ENCODE measurements at places on chromosomes 4 and X.

DNA sequence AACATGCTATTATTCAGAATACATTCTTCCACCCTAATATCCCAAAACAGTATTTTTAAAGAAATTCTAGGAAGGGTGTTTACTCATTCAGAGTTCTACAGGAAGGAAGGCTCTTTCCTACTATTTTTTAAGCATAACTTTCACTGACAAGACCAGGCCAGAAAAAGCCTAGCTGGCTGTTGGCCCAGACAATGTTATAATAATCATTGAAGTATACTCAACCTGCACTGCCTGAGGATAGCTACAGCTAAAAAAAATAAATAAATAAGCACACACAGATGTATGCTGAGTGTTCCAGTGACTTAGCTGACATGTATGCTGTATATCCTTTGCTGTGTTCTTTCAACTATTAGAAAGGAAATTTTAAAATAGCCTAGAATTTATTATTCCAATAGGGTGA, 145.8 kb upstream of the SPRY1 start:
- DNase-seq, result peak; percentile 75

DNA sequence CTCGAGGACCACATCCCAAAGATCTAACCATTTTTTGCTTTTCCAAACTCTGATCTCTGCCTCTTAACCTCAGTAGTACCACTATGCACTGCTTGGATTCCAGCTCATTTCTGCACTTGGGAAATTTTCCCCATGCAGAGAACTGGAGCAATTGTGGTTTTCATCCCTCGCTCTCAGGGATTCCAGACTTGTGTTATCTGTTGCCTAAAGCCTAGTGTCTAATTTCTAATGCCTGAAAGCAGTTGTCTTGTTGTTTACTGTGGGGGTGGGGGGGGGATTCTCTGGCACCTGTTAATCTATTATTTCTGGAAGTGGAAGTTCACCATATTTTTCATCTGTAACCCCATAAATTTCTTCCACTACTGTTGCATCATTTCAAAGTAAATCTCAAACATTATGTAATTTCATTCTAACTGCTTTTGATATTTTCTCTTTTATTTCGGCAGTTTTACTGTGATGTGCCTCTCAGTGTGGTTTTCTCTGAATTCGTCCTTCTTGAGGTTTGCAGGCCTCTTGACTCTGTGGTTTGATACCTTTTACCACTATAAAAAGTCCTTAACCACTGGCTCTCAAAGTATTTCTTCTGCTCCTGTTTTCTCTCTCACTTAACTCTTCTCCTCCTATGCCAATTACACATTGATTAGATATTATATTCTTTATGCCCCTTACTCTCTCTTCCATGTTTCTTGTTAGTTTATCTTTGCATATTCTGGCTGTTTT, 205.6 kb upstream of the EOLA2 start:
- DNase-seq, result no peak

- no peak for DNase-seq
Measured at GRCh38 chr4:25914670-25915352, 791 bp downstream of the SMIM20 start.

DNA sequence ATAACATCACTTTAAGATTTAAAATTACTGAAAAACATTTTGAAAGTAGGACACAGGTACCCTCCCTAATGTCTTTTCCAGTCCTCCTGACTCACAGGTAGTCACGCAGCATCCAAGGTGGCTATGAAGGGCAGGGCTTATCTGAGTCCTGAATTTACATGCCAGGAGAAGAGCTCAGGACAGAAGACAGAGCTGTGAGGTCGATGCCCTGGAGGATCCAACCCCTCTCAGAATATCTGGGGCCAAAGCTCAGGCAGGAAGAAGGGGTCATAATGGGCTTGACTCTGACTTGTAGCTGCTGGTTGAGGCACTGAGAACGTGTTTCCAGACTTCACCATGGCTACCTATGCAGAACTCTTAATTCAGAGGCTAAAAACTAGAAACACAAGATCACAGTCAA, 177.5 kb downstream of the AASDH start:
- DNase-seq, result no peak

GRCh38 chr4:145130130-145130529, 32.0 kb downstream of the ABCE1 start:
- no peak for DNase-seq

GRCh38 chr4:17786567-17786966, 5.1 kb upstream of the FAM184B start:
- no peak for DNase-seq

Data from sigmoid colon (tissue), 7 donors.